NCI-H69 (cell line): ENCODE measurements at places on chromosomes 1 and 21.

GRCh38 chr1:116506132-116507004 is 64.5 kb downstream of the CD58 start:
- DNase-seq = no peak

DNA sequence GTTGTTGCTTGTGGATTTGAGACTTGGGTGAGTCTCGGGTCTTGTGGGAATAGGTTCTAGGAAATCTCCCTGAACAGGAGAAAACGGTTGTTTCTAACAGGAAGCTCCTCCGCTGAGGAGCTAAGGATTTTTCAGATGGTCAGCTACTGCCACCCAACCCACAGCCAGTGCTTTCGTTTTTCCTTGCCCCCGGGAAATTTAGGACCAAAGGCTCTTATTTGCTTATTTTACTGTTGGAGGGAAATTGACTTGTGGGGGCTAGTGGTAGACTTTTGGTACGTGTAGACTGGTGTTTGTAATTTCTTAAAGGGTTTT is 792 bp downstream of the SNX7 start:
- DNase-seq = no peak

GRCh38 chr1:30977105-30977504 is 68.5 kb upstream of the SDC3 start:
- peak; percentile 49 for DNase-seq

DNA sequence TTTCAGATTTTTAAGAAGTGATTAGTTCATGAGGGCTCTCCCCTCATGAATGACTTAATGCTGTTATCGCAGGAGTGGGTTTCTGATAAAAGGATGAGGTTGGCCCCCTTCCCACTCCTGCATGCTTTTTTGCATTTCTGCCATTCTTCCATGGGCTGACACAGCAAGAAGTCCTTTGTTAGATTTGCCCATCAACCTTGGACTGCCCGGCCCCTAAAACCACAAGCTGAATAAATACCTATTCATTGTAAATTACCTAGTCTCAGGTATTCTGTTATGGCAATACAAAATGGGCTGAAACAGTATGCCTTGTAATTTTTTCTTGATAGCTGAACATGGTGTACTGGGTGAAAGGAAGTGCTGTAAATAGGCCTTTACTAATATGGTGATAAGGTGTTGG is 72.7 kb upstream of the DPH5 start:
- DNase-seq = no peak

DNA sequence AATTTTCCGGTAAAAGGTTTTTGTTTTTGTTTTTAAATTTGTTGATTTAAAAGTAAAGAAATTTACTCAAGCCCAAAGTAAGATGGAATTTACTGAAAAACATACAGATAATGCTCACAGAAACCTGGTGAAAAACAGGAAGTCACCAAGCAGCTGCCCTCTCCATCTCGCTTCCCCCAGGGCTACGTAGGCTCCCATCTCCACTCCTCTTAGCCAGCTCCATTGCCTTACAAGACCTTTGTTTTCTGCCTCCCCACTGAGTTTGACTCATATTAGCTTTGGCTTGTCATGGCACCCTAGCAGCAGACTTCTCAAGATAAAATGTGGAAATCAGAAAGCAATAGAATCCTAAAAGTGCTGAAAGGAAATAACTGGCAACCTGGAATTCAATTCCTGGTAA is 57.9 kb downstream of the PHTF1 start:
- DNase-seq = peak; percentile 18

- DNase-seq = no peak
These were observed 122.3 kb downstream of the GRIK1 start for GRCh38 chr21:29817450-29817849.

DNA sequence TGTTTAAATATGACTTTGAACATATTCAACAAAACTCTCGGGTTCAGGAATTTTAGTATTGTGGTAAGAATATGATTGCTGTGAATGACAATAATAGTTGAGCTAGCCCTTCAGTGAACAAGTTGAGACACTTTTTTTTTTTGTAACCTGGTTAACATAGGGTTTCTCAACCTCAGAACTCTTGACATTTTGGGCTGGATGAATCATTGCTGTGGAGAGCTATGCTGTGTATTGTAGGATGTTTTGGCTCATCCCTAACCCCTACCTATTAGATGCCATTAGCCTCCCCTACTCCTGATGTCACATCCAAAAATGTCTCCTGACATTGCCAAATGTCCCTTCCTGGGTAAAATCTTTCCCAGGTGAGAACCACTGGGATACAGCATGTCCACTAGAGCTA is 113.7 kb downstream of the RUNX1 start:
- no peak for DNase-seq

GRCh38 chr1:58594546-58594945 is 17.5 kb upstream of the TACSTD2 start:
- DNase-seq = no peak

DNA sequence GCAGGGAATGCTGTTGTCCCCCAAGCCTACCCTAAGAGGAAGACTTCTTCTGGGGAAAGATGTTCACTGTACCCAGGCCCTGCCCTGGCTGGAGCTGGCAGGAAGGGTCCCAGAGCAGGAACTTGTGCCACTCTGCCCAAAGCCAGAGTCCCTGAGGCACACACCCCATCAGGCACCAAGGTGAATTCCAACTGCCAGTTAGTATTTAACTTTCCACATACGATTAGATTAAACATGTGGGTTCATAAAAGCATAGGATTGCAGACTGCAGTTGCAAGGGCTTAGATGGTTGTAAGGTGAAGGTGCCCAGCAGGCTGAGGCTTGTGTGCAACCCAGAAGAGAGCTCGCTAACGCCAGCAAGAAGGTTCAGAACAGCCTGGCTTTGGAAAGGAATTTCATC is at the start of gene KCNE2:
TSS of gene KCNE2 (plus strand) at position 274 of the 400 bp plus-strand sequence. CDS start 6,473 bp downstream, outside the sequence.
- DNase-seq = no peak

- peak; percentile 66 for DNase-seq
These were observed 41.4 kb upstream of the GOLT1A start for GRCh38 chr1:204255225-204255624.

GRCh38 chr1:68188644-68189340 is 43.5 kb downstream of the WLS start:
- no peak for DNase-seq

DNA sequence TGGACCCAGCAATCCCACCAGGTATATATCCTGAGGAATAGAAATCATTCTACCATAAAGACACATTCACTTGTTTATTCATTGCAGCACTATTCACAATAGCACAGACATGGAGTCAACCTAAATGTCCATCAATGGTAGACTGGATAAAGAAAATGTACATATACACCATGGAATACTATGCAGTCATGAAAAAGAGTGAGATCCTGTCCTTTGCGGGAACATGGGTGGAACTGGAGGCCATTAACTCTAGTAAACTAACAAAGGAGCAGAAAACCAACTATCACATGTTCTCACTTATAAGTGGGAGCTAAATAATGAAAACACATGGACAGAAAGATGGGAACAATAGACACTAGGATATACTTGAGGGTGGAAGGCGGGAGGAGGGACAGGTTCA is 36.1 kb upstream of the PRKACB start:
- no peak for DNase-seq

- DNase-seq = no peak
These were observed 11.2 kb downstream of the MINDY1 start for GRCh38 chr1:150995460-150995859.

- no peak for DNase-seq
These were observed 99.5 kb downstream of the CASZ1 start for GRCh38 chr1:10696977-10697376.

- no peak for DNase-seq
These were observed 378.0 kb upstream of the VAMP3 start for GRCh38 chr1:7393136-7393535.
